Left hindlimb (tissue), 1 donor: ENCODE measurements at places on chromosomes 16 and 17.

- no peak for DNase-seq
Measured at GRCh38 chr16:53945996-53946395, 242.0 kb downstream of the FTO start.

DNA sequence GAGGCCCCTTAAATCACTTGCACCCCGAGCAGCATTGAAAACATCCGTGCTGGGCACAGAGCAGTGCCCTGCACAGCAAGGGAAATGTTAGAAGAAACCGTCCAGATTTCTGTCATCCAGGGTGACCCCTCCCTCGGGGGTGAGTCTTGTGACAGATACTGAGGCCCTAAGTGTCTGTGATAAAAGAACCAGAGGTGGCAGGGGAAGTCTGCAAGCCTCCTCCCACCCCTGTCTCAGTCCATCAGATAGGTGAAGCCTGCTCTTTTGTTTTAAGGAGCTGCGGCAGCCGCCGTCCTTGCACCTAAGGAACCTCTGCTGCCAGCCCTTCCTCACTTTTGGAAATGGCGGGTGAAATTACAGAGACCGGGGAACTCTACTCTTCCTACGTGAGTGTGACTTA, 845 bp upstream of the NAT9 start:
- no peak for DNase-seq

- no peak for DNase-seq
Measured at GRCh38 chr16:69725480-69726312, 664 bp downstream of the NQO1 start.

- DNase-seq: peak; percentile 67
Measured at GRCh38 chr17:30236766-30237165, 1.3 kb upstream of the SLC6A4 start.

DNA sequence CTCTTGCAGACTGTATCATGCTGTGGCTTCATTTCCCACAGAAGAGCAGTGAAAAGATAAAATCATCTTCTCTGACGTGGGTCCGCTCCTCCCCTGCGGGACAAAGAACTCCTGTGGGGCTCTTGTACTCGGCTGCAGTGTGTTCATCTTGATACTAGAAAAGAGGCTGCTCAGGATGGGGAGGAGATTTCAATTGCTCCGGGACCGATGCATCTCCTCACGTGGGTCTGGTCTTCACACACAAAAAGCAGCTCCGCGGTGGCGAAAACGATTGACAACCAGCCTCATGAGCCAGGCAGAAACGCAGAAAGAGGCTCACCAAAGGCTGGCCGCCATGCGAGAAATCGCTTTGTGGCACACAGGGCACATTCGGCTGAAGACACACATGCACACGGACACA, 14.4 kb upstream of the KCNJ18 start:
- DNase-seq: no peak

DNA sequence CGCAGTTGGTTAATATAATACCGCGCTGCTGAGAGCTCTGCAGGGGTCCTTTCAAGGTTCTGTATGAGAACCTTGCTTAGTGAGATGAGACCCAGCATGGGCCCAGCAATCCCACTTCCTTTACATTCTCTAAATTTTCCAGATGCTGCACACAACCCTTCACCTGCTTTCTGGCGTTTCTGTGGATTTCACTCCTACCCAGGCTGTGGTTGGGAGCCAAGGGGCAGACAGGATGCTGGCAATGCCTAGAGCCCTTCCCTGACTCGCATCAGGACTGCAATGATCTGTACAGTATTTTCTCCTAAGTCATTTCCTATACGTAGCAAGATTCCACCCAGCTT, 10.1 kb upstream of the PIPOX start:
- DNase-seq: no peak

- no peak for DNase-seq
Measured at GRCh38 chr16:88649924-88650748, 717 bp downstream of the CYBA start.

DNA sequence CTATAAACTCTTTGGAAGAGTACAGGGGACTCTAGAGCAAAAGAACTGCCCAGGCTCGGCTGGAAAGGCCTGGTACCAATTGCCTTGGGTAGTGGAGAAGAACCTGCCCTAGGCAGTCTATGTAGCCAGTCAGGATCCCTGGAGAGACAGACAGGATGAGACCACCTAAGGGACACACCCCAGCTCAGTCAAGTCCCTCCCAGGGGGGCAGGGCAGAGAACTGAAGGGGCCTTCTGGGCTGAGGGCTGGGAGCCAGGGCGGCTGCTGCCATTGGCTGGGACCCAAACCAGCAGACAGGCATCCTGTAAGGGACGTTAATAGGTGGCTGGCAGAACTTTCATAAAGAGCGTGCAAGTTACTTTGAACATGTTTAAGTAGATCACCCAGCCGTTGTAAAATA, 12.8 kb upstream of the SLC38A8 start:
- DNase-seq: peak; percentile 64

DNA sequence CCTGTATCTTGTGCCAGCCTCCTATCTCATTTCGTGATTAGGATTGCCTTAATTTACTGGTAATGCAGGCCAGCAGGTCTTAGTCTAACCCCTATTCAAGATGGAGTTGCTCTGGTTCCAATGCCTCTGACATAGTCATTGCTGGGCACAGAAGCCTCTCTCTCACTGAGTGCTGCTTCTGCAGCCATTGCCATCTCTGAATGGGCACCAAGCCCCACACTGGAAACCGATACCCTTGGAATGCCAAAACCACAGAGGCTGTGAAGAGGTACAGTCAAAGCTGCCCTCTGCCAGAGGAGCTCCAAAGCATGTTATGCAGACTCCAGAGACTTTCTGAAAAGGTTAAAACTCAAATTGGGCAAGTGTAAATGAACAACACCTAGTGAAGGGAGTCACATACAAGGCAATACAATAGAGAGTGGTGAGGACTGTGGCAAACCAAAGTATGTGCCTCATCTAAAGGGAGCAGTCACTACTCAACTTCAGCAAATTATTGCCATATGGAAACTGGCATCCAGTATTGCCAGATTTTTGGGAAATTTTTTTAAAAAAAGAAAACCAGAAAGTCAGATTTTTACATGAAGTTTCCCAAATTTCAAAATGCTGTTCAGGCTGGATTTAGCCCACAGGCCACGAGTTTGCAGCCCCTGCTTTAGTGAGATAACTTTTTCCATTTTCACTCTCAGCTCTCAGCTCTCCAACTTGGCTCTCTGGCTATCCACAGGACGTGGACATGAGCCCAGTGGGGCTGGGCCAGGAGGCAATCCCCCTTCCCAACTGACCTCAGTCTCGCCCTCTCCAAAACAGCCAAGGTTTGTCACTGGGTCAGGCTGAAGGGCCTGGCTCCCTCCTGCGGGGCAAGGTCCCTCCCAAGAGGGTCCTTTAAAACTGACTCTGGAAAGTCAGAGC, 2.1 kb upstream of the MMP2 start:
- DNase-seq: peak; percentile 69

- DNase-seq: no peak
Measured at GRCh38 chr16:52787709-52788108, 240.8 kb upstream of the TOX3 start.

DNA sequence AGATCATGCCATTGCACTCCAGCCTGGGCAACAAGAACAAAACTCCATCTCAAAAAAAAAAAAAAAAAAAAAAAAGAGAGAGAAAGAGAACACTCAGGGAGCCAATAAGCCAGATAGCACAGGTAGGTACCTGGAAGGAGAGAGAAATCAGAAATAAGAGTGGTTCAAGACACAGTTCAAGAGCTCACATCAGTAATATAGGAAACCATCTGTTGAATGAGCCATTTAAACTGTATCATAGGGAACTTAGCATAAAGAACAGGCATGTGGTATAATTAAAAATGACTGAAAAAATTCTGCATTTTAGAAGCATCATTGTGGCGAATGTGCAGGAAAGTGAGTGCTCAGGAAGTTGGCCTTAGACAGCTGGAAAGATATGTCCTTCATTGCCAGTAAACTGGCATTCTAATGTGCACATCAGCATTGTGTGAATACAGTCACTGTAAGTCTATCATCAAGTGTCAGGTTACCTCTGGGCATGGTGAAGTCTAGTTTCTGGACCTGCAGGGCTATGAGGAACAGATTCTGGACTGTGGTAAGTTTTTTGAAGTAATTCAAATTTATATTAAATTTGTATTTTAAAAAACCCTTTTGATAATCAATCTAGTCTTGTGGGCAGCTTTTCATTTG, 20.4 kb downstream of the KRT12 start:
- no peak for DNase-seq

DNA sequence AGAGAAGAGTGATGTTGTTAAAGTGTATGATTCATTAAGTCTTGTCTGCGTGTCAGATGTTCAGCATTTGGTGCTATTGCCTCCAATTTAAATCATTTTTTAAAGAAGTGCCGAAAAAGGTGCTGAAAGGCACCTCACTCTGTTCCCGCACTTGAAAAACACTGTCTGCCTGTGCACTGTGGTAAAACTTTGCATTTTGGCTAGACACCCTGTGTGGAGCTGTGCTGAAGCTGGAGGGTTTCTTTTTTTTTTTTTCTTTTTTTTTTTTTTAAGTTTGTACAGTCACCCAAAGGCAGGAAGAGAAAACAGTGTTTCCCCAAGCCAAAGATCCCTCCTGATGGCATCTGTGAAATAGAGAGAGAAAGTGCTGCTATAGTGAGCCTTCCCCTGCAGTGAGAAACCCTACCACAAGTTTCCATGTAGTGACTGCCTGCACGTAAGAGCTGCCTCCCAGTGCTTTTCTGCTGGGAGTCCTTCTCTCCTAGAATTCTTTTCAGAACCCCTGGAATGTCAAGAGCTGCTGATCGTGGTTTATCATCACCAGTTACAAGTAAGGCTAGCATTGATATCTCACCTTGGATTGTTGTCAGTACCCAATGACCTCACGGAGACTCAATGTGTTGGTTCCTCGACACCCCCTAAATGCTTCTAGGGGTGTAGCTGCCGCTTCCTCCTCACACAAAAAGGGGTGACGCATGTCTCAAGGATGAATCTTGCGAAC, 116.0 kb upstream of the SOX9 start:
- peak; percentile 39 for DNase-seq
